ENCODE measurements at places on chromosomes 1 and 21.
A peak's percentile ranks its signal among the peaks of the same experiment; 100 is the strongest.

GRCh38 chr1:1799716-1800115, 21.4 kb upstream of the NADK start:
- DNase-seq = no peak

DNA sequence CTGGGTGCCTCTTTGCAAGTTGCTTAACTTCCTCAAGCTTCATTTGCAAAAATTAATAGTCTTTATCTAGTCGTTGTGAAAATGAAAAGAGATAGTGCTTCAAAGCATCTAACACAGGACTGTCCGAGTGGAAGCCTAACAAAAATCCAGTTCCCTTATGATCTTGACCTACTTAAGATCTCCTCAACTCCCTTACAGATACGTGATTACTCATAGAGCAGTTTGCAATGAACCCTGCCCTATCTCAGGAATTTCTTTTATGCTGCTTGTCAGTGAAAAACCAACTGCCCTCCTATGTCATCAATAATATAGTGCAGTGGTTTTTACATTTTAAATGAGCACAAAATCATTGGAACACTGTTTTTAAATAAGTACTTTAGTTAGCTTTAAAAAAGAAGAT, 314.3 kb downstream of the BACH1 start:
- no peak for DNase-seq

DNA sequence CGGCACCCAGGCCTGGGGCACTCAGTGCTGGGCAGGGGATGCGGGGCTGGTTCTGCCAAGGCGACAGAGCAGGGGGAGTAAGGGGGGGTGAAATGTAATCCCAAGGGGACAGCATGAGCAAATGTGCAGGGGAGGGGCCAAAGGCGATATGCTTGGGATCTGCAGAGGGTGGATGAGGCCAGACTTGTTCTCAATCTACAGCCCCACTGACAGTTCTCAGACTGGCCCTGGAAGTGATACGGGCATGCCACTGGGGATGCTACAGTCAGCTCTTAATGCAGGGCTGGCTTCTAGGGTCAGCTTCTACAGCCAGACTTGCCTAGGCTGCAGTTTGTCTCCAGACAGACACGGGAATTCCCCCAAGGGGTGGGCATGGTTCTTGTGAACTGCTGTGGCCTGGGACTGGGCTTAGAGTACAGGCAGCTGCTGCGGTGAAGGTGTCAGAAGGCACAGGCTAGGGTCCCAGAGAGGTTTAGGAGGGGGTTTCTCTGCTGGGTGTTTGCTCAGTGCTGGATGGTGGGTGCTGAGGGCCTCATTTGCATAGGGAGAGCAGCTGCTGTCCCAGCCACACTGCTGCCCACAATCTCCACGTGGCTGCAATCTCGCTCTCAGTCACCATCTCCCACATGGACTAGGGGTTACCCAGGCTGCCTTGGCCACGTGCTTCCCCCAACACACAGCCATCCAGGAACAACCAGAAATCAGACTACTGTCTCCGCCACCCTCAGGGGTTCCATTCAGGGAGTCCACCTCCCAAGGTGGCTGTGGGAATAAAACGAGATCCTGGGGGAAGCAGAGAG, 190.1 kb downstream of the HIVEP3 start:
- peak; percentile 31 for DNase-seq

DNA sequence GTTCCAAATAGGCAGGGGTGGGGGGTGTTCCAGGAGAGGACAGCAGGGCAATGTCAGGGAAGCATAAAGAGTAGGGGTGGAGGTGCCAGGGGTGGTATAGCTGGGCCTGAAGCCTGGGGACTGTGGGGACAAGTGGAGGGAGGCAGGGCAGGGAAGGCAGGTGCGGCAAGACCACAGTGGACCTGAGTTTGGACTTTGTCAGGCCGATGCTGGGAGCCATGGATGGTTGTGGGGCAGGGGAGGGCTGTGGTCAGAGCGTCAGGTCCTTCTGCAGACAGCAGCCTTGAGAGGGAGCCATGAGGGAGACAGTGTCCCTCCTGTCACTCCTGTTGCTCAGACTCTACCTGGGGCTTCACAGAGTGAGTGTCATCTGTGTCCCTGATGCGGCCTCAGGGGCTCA, 320.3 kb downstream of the PTPRU start:
- DNase-seq = no peak

GRCh38 chr1:229028544-229028943, 242.4 kb upstream of the RAB4A start:
- no peak for DNase-seq

GRCh38 chr1:154474802-154475201, 27.2 kb upstream of the TDRD10 start:
- peak; percentile 43 for DNase-seq

GRCh38 chr1:8666389-8667167, 150.9 kb downstream of the RERE start:
- no peak for DNase-seq

- no peak for DNase-seq
Measured at GRCh38 chr1:116345843-116346242, 27.2 kb upstream of the ATP1A1 start.

DNA sequence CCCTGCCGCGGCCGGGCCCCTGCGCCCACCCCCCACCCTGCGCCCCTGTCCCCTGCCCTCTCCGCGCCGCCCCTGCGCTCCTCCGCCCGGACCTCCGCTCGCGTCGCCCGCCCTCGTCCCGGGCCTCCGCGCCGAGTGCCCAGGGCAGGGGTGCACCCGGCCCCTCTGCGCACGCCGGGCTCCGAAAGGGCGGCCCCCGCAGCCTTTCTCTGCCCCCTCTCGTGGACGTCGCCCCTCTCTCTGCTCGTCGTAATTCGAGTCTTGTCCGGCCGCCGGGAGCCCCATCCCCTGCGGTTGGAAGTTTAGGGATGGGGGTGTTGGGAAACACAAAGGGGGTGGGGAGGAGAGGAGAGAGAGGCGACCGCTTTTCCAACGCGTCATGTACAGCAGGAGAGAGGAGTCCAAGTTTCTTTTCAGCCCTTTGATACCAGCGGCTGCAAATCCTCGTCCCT, 407 bp downstream of the GALNT2 start:
- DNase-seq = no peak

DNA sequence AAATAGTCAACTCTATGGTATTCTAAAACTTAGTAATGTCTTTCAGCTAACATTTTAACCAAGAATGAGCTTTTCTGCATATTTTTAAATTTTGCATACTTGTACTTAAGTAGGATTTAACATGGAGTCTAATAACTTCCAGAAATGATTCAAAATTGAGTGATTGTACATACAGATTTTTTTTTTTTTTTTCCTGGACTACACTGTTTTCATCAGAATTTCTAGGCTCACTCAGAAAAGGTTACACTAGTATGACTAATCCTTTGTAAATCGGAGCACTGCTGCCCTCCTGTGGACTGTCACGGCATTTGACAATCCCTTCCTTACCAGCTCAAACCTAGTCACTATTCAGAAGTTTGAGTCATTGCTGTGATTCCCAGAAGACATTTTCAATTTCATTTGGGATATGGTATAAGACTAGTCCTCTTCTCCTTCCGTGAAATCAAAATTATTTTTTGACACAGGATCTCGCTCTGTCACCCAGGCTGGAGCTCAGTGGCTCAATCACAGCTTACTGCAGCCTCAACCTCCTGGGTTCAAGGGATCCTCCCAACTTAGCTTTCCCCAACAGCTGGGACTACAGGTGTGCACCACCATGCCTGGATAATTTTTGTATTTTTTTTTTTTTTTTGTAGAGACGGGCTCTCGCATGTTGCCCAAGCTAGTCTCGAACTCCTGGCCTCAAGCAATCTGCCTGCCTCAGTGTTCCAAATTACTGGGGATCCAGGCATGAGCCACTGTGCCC, 45.5 kb downstream of the CD46 start:
- DNase-seq = peak; percentile 56

DNA sequence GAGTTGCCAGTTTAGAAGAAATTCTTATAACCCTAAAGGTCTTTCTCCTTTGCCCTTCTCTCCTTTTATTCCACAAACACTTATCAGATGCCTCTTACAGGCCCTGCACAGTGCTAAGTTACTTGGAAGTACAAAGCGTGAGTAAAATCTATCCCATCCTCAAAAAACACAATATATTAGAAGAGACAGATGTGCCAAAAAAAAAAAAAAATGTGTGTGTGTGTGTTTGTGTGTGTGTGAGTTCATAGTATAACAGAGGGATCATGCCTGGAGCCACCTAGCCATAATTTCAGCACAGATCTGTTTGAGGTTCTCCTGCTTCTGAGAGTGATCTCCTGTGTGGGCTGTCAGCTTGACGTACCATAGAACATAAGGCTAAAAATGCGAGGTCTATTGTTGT, 5.0 kb downstream of the FAM20B start:
- DNase-seq = no peak

- no peak for DNase-seq
Measured at GRCh38 chr1:168509875-168510791, 33.7 kb downstream of the XCL2 start.

GRCh38 chr1:234610666-234611224, 767 bp upstream of the IRF2BP2 start:
- DNase-seq = peak; percentile 94

- no peak for DNase-seq
Measured at GRCh38 chr1:232416026-232416568, 213.8 kb downstream of the SIPA1L2 start.

GRCh38 chr1:8867878-8868567, 10.5 kb downstream of the ENO1 start:
- DNase-seq = no peak

DNA sequence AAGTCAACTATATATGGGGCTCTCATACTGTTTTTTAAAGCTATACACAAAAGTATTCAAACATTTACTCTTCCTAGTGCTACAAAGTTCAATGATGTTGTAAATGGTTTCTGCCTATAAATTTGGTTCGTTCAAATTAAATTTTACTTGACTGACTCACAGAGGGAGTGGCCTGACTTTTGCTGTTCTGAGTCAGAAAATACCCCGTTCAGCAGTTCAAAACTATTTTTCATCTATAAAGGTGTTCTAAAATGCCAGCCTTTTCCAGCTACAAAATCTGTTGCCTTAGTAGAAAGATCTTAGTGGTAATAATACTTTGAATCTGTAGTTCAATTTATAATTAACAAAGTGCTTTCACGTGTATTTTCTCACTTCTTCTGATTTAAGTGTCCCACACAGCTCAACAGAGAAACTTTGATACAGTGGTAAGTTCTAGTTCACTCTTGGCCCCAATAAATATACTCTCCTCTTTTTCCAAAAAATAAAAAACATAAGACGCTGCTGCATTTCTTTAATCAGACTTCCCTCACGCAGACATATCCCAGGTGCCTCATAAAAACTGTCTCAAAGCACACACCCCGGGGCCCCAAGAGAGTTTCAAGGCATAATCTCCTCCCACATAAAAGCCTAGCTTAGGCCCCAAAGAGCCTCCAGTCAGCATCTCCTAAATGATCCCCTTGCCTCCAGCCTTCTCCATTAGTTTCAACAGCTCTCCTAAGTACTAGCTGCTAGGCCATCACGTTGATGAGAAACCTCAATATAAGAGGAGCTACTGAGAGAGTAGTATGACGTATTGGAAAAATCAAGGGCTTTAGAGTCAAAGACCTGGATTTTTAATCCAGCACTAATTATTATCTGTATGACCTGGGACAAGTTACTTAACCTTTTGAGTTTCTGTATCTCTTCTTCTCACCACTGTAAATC, 3.2 kb downstream of the PTP4A2 start:
- DNase-seq = no peak

DNA sequence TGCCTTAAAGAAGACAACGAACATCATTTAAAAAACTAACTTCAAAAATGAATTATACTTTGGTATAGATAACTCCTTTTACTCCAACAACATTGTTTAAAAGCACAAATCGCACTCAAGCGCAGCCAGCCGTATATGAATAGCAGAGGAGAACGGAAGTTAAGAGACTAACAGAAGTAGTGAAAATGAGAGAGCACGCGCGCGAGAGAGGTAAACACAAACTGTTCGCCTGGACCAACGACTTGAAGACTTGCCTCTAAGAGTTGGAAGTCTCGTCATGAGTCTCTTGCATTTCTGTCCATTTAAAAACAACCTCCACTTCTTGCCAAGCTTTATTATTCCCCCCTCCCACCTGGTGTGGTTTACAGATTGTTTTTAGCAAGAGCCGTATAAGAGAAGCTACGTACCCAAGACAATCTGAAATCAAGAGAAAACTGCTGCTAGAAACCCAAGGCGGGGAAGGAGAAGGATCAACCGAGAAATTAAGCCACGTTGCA, 479 bp downstream of the SELENOF start:
- DNase-seq = no peak

GRCh38 chr1:44405031-44405797, at the start of gene RNF220:
Gene RNF220 (plus strand): TSS chr1:44405255.
- peak; percentile 75 for DNase-seq

GRCh38 chr1:191608367-191608766, 549.9 kb upstream of the RGS18 start:
- no peak for DNase-seq

GRCh38 chr1:20223551-20224419, 37.5 kb upstream of the PLA2G2C start:
- DNase-seq = no peak

DNA sequence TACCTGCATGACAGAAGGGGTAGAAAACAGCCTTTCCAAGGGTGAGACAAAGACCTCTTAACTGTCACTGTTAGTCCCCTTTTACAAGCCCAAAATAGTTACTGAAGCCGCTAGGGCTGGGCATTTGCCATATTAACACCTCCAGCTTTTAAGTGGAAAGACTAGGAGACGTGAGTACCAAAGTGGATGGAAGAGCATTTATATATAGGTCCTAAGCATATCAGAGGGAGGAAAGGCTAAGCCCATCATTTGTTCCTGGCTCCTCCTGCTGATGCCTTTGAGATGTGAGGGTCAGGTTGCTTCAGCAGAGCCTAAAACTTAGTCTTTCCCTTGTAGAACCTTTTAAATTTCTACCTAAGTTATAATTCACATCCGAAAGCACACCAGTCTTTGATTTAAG, 25.7 kb upstream of the APOBEC4 start:
- no peak for DNase-seq

DNA sequence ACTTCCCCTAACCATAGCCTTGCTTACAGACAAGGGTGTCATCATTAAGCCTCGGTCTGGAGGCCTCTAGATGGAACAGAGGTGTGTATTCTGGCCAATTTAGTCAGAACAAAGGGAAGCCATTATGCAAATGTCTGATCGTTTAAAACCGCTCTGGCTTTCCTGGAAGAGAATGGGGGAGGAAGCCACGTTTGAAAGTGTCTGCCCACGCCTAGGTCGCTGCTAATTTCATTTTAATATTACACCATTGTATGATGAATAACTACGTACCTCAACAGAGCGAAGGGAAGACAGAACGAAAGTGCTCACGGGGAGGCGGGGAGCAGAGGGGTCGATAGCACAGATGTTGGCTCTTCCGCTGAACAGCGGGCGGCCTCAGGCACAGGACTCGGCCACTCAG, 41.1 kb upstream of the CSF3R start:
- no peak for DNase-seq

DNA sequence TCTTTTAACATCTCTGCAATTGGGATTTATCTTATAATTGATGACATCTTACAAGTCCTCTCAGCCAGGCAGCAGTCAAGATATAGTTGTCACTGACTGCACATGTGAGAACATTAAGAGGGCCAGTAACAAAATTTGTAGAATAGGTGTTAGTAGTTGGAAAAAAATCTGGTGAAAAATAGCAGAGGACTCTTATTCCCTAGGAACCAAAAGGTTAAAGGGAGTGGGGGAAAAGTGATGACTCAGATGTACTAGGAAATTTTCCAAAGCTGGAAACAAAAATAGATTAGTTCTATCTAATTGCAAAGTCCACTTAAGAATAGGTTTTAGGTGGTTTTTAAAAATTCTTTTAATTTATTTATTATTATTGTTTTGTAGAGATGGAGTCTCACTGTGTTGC, 3.6 kb downstream of the NUP210L start:
- DNase-seq = no peak
